ENCODE measurements at places on chromosomes 1 and 21. TPM values are rescaled to one million over a fixed set of nuclear protein-coding genes. Genes with fewer than 3 reads are reported as not detected.
A peak's percentile ranks its signal among the peaks of the same experiment; 100 is the strongest.

S100A12 gene
- polyA plus RNA-seq = not detected

LMOD1 gene
- 0.77 TPM for polyA plus RNA-seq

KANK4 gene
- polyA plus RNA-seq = 0.26 TPM

DNA sequence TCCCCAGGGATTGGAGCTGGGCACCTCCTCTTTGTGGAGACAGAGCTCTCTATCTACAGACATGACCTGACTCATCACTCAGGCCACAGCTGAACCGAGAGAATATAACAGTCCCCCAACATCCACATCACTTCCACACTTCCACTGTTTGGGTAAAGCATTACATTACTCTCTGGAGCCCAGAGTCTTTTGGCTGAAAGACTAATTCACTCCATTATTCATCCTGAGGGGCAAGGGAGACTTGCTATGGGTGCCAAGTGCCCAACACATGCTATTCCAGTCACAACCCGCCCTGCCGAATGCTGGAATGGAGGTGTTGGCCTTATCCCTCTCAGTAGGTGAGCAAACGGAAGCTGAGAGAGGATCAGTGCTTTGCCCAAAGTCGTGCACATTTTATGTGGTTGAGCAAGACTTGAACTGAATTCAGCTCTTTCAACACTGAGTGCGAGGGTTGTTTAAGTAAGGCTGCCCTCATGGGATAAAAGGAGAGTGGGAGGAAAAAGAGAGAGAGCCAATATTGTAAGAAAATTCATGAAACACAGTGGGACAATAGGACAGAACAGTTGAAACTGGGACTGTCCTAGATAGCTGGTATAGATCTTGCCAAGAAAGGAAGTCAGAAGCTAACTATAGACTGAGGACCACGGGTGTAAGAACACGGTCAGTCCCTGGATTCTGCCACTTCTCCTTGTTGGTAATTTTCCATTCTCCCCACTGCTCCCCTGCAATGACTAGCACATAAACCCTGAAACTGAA, 13.5 kb upstream of the CHI3L1 start:
- H3K4me3 ChIP-seq = no peak overlapping the region
- no peaks in the 10 kb centered on the region for H3K27me3 ChIP-seq
- no peaks in the 10 kb centered on the region for H3K36me3 ChIP-seq
- no peaks in the 10 kb centered on the region for H3K4me1 ChIP-seq
- H3K27ac ChIP-seq = no peak overlapping the region
- no peak for DNase-seq

GRCh38 chr1:75330624-75331023, 196.4 kb downstream of the LHX8 start:
- no peaks in the 10 kb centered on the region for H3K27me3 ChIP-seq
- DNase-seq = no peak
- no peak overlapping the region for H3K27ac ChIP-seq
- no peak overlapping the region for H3K4me3 ChIP-seq
- no peaks in the 10 kb centered on the region for H3K36me3 ChIP-seq

GRCh38 chr1:176017722-176018121, 189.4 kb downstream of the COP1 start:
- H3K4me1 ChIP-seq = no peaks in the 10 kb centered on the region
- no peak for DNase-seq
- no peak overlapping the region for H3K4me3 ChIP-seq
- no peak overlapping the region for H3K27ac ChIP-seq
- no peaks in the 10 kb centered on the region for H3K27me3 ChIP-seq

DNA sequence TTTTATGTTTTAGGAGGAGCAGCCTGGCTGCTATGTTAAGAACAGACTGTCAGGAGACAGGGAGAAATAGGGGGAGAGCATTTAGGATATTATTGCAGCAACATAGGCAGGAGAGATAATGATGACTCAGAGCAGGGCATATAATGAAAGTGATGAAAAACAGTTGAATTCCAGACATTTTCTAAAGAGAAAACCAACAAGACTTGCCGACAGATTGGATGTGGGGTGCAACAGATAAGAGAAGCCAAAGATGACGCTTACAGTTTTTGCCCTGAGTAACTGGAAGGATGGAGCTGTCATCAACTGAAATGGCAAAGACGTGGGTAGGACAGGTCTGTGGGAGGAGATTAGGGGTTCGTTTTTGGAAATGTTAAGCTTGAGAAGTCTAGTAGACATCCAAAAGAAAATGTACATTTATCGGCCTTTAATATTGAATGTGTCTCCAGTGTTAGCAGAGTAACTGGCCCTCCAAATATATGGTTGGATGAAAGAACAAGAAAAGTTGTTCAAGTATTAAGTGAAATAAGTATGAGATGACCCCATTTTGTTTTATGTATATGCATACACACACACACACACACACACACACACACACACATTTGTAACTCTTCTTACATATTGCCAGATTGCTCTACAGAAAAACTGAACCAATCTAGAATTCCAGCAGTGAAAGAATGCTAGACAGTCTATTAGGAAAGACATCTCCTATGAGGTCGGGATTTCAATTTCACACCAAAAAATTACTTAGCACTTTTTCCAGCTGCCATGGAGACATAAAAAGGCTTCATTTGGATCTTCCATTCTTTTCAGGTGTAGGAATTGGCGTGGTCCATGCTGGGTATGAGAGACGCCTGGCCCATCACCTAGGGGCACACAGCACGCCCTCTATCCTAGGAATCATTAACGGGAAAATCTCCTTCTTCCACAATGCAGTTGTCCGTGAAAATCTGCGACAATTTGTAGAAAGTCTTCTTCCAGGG, 17.2 kb downstream of the DNAJC16 start:
- no peaks in the 10 kb centered on the region for H3K4me1 ChIP-seq
- H3K4me3 ChIP-seq = no peak overlapping the region
- no peaks in the 10 kb centered on the region for H3K27me3 ChIP-seq
- H3K27ac ChIP-seq = no peak overlapping the region
- H3K36me3 ChIP-seq = peaks cover 15% of the 10 kb centered on the region

DNA sequence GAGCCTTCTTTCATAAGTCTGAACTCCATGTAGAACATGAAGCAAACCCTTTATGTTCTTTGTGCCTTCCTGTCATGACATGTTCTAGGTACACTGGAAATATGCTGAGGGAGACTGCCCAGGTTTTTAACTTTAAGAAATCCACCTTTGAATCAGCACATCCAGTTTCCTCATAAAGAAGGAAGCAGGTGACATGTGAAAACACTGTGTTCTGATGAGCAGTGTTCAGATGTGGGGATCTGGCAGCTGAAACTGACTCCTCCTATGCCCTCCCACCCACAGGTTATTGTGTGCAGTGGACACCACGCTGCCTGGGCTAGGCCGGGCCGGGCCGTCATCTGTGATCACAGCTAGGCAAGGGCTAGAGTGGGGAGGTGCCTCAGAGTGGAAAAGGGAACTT, 51.1 kb downstream of the CNN3 start:
- no peaks in the 10 kb centered on the region for H3K27me3 ChIP-seq
- no peaks in the 10 kb centered on the region for H3K36me3 ChIP-seq

DNA sequence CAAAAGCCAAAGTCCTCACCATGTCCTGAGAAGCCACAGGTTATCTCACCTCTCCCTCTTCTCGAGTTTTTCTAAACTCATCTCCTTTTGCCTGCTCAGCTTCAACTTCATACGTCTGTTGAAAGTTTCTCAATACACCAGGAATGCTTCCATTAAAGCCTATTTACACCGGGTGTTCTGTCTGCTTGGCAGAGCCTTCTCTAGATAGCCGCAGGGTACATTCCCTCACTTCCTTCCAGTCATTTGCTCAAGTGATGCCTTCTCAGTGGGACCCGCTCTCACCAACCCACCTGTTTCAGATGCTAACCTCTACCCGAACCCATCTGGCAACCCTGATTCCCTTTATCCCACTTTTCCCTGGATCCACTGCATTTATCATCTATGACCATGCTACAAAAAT, 257.0 kb upstream of the ADGRL2 start:
- H3K36me3 ChIP-seq = no peaks in the 10 kb centered on the region
- no peak for DNase-seq
- H3K27ac ChIP-seq = no peak overlapping the region
- no peak overlapping the region for H3K4me3 ChIP-seq

DNA sequence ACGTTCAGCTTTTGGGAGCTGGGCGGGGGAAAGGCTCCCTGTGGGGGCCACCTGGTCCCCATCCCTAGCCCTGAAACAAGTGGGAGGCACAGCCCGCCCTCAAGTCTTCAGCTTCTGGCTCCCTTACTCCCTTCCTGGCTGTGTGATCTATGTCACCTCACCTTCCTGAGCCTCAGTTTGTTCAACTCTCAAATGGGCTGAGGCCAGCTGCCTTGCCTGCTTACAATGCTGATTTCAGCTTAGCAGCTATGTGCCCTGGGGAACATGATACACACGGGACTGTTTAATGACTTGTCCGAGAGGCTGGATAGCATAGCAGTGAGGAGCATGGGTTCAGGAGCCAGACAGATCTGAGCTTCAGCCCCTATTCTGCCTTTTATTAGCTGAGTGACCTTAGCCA, 19.3 kb downstream of the GRHL3 start:
- H3K27ac ChIP-seq = no peak overlapping the region
- no peak overlapping the region for H3K4me3 ChIP-seq
- H3K27me3 ChIP-seq = no peaks in the 10 kb centered on the region
- no peaks in the 10 kb centered on the region for H3K36me3 ChIP-seq
- no peak for DNase-seq
- H3K4me1 ChIP-seq = peaks cover 30% of the 10 kb centered on the region

FTCD gene
- 4.9 TPM for polyA plus RNA-seq

GRCh38 chr1:121522061-121522759, 337.4 kb downstream of the SRGAP2C start:
- H3K4me3 ChIP-seq = no peak overlapping the region
- H3K36me3 ChIP-seq = no peaks in the 10 kb centered on the region
- H3K4me1 ChIP-seq = 0 out of 2 replicates have a peak, but pooled peaks cover 2% of the 10 kb centered on the region
- H3K27ac ChIP-seq = no peak overlapping the region

LCE2C gene
- not detected for polyA plus RNA-seq

C1orf146 gene
- polyA plus RNA-seq = not detected

DNA sequence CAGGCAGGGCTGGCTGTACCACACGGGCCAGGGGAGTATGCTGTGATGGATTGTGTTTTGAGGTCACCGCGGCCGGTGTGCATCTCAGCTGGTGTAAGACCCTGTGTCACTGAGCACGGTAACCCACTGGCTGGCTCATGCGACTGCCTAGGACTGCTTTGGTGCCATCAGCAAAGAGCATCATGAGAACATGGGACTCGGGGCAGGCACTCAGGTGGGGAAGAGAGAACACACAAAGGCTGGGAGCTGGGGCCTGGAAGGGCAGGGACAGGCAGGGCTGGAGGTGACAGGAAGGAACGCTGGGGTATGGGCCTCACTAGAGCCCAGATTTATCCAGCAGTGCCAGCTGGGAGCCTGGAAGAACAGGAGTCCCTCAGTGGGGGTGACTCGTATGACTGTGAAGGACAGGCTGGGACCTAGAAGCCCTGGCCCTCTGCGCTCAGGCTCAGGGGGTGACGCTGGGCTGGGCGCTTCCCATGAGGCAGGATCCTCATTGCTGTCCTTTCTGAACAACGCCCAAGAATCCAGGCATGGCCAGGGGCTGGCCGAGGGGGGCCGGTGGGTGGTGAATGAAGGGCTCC, 210.4 kb upstream of the VAMP3 start:
- no peaks in the 10 kb centered on the region for H3K36me3 ChIP-seq
- H3K4me3 ChIP-seq = no peak overlapping the region
- DNase-seq = no peak
- no peak overlapping the region for H3K27ac ChIP-seq
- no peaks in the 10 kb centered on the region for H3K27me3 ChIP-seq

GRCh38 chr1:40462956-40463590, 12.8 kb downstream of the ZFP69B start:
- no peaks in the 10 kb centered on the region for H3K27me3 ChIP-seq
- no peak overlapping the region for H3K27ac ChIP-seq
- H3K4me3 ChIP-seq = no peak overlapping the region
- H3K36me3 ChIP-seq = no peaks in the 10 kb centered on the region

GRCh38 chr1:232776526-232777106, 28.6 kb upstream of the MAP10 start:
- no peak overlapping the region for H3K4me3 ChIP-seq
- H3K27me3 ChIP-seq = no peaks in the 10 kb centered on the region
- no peak for DNase-seq
- no peak overlapping the region for H3K27ac ChIP-seq

SRSF11 gene
- polyA plus RNA-seq = 260 TPM

RHOU gene
- polyA plus RNA-seq = 3.0 TPM

PRUNE1 gene
- 42.8 TPM for polyA plus RNA-seq

LCE1E gene
- not detected for polyA plus RNA-seq

DNA sequence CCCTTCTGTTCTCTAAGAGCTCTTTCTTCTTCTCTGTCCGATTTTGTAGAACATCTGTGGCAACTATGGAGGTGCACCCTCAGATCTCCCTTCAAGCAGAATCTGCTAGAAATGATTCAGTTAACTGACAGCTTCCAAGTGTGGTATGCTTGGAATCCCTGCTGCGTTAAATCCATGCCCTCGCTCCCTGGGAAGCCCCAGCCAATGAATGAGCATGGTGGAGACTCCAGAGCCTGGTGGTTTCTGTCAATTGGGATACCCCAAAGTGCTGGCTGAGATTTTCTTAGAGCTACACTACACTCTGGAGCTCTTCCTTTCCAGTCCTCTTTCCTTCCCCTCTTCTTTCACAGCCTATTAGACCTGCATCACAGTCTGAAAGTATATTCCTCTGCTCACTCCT, 116.3 kb upstream of the C1orf21 start:
- H3K4me3 ChIP-seq = no peak overlapping the region
- H3K4me1 ChIP-seq = peaks cover 5% of the 10 kb centered on the region
- H3K27ac ChIP-seq = no peak overlapping the region
- no peak for DNase-seq
- no peaks in the 10 kb centered on the region for H3K27me3 ChIP-seq

- peak overlapping the region; percentile 41 for H3K27ac ChIP-seq
- peak overlapping the region; percentile 92 for H3K4me3 ChIP-seq
- H3K36me3 ChIP-seq = peaks cover 12% of the 10 kb centered on the region
- H3K27me3 ChIP-seq = no peaks in the 10 kb centered on the region
- DNase-seq = no peak
Observed at GRCh38 chr1:151166505-151166956, 587 bp downstream of the SCNM1 start.

COG2 gene
- 10.3 TPM for polyA plus RNA-seq

CCDC190 gene
- not detected for polyA plus RNA-seq

GRCh38 chr1:177340601-177341067, 169.9 kb downstream of the BRINP2 start:
- no peaks in the 10 kb centered on the region for H3K27me3 ChIP-seq
- DNase-seq = no peak
- no peak overlapping the region for H3K4me3 ChIP-seq
- no peak overlapping the region for H3K27ac ChIP-seq
- H3K4me1 ChIP-seq = no peaks in the 10 kb centered on the region

DNA sequence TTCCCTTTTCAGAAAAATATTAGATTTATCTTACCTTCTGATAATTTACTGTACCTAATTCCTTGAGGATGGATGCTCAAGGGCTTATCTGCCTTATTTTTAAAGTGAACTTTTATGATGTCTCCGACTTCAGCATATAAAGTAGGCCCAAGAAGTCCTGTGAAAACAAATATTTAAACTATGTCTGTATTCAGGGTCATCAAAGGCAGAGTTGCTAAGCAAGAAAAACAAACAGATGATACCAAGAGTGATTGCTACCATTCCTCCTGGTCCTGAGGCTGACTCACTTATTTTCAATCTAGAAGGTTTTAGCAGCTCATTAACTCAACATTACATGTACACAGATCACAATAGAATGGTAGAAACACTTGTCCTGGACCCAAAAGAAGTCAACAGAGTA, 14.1 kb downstream of the F5 start:
- no peak overlapping the region for H3K4me3 ChIP-seq
- H3K36me3 ChIP-seq = no peaks in the 10 kb centered on the region
- H3K4me1 ChIP-seq = no peaks in the 10 kb centered on the region
- H3K27ac ChIP-seq = no peak overlapping the region

GRCh38 chr1:233730809-233731208, 116.9 kb downstream of the KCNK1 start:
- DNase-seq = peak; percentile 67
- no peak overlapping the region for H3K4me3 ChIP-seq
- H3K4me1 ChIP-seq = 0 out of 2 replicates have a peak, but pooled peaks cover 2% of the 10 kb centered on the region
- no peak overlapping the region for H3K27ac ChIP-seq
- no peaks in the 10 kb centered on the region for H3K36me3 ChIP-seq

All from H1 (cell line).